ENCODE measurements at places on chromosomes 1 and 21.

DNA sequence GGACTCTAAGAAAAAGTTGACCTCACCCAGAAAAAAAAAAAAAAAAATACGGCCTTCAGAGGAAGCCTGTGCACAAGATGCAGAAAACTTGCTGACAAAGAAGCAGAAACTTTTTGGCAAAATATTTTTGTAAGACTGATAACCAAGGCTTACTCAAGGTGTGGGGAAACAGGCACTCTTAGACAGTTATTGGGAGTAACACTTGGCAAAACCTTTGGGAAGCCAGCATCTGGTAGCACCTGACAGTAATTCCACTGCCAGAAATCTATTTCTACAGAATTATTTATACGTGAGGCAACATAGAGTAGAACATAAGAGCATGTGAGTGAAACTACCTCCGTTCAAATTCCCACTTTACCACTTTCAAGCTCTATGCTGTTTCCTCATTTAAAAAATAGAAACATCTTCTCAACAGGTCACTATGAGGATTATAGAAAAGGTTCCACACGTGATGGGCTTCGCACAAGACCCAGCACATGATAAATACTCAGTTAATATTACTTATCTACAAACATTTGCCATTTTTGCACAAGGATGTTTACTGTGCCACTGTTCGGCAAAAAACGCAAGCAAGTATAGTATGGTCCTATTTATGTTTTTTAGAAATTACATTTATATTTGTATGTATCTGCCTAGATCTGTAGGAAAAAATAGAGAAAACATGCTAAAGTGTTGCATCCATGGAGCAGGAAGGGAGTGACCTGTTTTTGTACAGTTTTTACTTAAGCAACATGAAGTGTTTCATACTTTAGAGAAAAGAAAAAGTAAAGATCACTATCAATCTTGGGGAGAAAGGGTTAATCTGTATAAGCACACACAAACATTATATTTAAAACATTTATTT, 22.2 kb downstream of the MRPL39 start:
- DNase-seq, result no peak

- no peak for DNase-seq
Observed at GRCh38 chr1:198617406-198617805, 21.4 kb upstream of the PTPRC start.

DNA sequence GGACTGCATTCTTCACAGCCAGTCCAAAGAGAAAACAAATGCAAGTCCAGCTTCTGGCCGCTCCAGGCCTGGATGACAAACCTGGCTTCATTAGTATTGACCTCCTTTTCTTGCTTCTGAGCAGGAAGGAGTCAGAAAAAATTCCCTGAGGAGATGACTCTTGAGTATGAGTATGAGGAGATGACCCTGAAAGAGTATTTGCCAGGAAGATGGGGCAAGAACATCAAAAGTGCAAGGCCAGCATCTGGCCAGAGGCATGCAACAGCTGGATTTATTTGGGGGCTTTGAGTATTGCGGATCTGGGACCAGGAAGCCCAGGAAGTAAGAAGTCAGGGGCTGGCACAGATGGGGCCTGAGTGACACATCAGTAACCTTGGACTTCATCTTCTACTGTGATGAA, 113.9 kb downstream of the GLIS1 start:
- DNase-seq, result peak; percentile 60

DNA sequence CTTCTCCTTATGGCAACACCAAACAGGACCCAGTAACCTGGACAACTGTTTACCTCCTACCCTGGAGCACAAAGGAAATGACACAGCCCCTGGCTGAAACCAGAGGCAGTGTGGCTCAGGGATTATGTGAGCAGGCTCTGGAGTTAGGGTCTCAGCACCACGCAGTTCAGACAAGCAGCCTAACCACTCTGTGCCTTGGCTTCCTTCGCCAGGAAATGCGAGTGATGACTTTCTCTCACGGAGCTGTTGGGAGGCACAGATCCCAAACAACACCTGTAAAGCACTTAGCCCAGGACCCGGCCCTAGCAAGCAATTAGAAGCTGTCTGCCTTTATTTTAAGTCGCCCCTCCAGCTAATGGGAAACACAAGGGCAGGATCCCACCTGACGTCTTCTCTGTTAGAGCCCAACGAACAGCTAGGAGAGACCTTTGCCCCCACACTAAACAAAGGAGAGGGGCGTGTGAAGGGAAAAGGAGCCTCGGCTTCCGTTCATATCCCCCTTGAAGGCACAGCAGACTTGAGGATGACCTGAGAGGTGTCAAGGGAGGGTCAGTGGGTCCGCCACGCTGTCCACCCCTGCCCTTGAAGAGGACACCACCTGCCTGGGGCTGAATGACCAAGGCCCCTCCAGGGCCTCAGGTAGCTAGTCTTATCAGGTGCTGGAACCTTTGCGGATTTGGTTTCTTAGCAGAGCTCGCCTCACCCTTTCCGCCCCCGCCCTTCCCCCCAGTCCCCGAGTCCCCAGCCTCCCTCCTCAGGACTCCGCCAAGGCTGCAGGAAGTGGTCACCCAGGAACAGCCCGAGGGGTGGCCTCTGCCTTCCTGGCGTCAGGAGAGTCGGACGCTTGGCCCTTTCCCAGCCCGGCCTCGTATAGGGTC, 860 bp downstream of the TMEM63A start:
- peak; percentile 76 for DNase-seq

DNA sequence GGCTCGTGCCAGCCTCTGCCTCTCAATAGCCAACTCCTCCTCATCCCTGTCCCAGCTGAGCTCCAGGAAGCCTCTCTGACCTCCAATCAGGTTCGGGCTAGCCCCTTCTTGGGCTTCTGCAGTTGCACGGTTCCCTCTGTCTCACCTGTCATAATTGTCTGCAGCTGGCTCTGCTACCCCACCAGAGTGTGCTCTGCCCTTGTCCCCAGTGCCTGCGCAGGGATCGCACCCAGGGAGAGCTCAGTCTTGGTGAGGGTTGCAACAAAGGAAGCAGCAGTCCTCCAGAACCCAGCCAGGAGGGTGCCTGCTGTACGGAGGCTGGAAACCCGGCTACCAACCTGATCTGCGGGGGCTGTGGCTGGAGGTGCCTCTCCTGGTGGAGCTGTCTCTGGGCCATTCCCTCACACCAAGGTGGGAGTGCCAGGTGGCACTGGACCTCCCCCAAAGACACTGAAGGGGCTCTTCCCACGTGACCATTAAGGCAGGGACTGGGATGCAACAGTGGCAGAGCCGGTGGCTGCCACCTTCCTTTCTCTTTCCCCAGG, 63.5 kb upstream of the DMRTB1 start:
- no peak for DNase-seq

- no peak for DNase-seq
Observed at GRCh38 chr1:163650624-163651023, 328.9 kb downstream of the NUF2 start.

GRCh38 chr1:215081661-215082531, 641 bp upstream of the KCNK2 start:
- DNase-seq, result peak; percentile 21

DNA sequence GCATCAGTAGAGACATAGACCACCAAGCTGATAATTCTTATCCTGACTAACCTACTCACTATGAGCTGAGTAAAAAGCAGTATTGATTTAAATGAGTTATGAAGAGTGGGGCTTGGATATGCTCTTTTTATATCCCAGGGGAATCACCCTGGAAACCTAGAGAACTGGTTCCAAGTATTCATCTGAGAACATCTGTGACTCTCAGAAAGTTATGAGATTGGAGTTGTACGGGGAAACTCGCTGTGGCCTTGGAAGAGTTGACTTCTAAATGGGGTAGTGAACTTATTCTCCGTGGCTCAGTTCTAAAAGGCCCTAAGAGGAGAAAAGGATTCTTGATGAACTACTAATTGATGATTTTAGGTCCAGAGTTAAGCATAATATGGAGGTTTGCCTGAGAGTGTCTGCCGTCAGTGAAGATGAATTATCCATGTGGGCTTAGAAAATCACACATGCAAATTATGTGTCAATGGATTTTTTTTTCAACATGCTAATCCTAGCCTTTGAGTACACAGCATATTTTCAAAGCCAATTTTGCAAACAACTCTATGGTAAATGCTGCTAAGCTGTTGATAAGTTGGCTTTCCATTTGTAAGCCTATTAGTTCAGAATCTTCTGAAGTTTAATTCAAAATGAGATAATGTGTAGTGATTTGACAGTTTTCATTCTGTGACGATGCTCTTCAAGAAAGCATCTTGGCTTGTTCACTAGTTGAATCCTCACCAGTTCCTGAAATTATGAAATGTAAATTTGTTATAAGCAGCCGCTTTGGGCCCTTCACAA, 122.7 kb downstream of the FGGY start:
- DNase-seq, result no peak

DNA sequence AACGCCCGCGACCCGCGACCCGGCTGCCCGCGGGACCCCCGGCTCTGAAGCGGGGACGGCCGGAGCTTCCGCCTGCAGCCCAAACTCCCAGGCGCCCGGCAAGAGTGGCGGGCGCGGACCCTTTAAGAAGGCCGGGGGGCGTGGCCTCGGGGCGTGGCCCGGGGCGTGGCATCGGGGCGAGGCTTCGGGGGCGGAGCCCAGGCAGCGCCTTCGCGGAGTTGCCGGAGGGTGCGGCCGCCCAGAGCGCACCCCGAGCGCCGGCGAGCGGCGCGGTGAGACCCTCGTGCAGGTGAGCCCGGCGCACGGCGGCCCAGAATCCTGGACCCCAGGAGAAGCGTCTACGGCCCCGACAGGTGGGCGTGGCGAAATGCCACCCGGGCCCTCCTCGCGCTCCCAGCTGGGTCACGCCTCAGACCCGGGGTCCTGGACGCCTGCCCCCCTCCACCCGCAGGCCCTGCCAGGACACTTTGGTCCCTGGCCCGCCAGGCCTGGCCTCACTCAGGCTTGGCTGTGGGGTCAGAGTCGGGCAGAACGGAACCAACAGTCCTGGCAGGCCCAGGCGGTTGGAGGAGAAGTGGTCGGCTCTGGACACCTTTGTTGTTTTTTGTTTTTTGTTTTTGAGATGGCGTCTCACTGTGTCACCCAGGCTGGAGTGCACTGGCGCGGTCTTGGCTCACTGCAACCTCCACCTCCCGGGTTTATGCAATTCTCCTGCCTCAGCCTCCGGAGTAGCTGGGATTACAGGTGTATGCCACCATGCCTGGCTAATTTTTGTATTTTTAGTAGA, 14.4 kb downstream of the RNF223 start:
- peak; percentile 92 for DNase-seq

- DNase-seq, result no peak
Observed at GRCh38 chr1:181044449-181044966, 10.7 kb downstream of the MR1 start.

GRCh38 chr1:9058465-9058864, 11.0 kb downstream of the SLC2A5 start:
- DNase-seq, result no peak

- DNase-seq, result no peak
Observed at GRCh38 chr1:109556563-109556962, 8.1 kb downstream of the GNAI3 start.

DNA sequence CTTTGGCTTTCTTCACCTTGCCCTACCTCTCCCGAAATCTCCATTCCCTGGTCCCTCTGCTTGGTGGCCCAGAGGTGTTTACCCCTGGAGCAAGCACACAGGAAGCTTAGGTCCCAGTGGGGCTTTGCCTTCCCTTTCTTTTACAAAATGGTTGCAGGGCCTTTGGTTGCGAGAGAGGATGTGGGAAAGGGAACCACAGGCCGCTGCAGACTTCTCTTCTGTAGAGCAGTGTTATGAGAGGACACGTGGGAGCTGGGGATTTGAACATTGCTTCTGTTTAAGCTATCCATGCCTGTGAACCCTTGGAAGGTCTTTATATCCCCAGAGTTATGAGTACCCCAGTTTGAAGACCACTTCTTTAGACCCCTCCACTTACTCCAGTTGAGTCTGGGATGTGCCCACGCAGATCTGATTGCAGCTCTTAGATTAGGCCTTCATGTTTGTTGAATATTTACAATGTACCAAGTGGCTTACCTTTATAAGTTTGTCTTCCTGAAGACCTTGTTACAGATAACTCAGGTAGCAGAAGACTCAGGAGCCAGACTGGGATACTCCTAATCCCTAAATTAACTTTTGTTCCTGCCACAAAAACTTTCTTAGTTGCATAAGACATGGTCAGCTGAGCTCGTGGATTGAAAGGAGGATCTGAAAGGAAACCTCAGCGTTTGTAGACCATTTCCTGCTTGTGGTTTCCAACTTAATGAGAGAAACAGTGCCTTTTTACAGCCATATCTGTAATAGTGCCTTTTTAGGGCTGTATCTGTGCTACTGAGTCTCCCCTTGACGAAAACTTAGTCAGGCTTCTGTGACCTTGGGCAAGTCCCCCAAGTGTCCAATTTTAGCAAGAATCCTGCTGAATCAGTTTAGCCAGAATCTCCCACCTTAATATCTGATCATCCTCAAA, 21.9 kb upstream of the IVNS1ABP start:
- no peak for DNase-seq

- peak; percentile 60 for DNase-seq
Observed at GRCh38 chr1:28112388-28113241, 24.2 kb upstream of the EYA3 start.

DNA sequence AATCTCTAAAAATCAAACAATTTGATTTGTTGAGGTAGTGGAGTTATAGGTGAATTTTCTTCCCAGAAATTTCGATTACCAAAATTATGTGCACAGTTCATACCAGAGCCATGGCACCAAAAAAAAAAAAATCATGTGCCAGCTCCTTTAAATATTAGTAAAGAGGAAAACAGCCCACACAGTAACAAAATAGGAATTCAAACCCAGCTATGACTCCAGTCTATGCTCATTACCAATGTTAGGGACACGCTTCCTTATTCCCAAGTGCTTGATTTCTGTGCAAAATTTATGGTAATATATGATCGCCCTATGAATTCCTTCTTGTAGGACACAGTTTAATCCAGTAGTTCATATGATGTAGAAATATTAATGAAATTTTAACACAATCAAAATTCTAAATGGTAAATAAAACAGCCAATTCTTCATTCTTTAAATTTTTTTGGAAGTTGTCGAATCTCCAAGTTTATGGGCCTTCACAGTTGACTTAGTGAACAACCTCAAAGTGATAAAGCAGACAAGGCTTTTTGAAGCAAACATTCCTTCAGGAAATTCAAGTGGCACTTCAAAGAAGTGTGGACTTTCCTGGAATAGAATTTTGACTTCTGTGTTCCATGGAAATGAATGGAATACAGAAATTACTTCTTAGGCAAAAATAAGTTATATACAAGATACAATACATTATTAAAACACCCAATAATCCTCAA, 1.9 kb downstream of the TOR1AIP2 start:
- DNase-seq, result no peak

- peak; percentile 67 for DNase-seq
Observed at GRCh38 chr1:16019644-16020277, 1.9 kb upstream of the HSPB7 start.

Data from hepatic stellate cell (primary cell).